ENCODE measurements at places on chromosomes 11 and 22. TPM values are rescaled to one million over a fixed set of nuclear protein-coding genes. Genes with fewer than 3 reads are reported as not detected.

KRTAP5-8 gene
- total RNA-seq: not detected

C11orf16 gene
- total RNA-seq: not detected

ADORA2A gene
- 11.0 TPM for total RNA-seq

MIAT gene
- total RNA-seq: 76.3 TPM

MOV10L1 gene
- total RNA-seq: 1.0 TPM

RFPL3 gene
- total RNA-seq: not detected

ISX gene
- not detected for total RNA-seq

CNTN5 gene
- total RNA-seq: not detected

ARHGAP20 gene
- not detected for total RNA-seq

DNA sequence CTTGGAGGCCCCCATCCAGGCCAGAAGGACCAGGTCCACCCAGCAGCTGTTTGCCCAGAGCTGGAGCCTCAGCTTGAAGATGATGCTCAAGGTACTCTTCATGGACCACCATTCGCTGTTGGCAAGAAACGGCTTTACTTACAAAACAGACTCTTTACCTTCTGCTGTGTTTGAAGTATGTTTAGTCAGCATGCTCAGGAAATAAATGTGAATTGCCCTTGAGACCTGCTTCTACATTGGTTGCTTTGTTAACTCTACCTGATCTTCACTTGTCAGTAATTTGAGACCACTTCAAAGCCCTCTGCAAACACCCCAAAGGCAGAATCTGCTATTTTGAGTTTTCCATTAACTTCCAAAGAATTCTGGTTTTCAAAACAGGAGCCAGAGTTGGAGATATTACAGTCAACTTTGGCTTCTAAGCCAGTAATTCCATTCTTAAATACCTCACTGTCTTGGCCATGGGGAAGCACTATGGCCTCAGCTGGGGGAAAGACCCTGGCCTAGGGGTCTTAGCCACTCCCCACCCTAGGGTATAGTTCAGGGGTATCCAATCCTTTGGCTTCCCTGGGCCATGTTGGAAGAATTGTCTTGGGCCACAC is 2.7 kb downstream of the UQCR10 start:
- H3K36me3 ChIP-seq: peaks cover 17% of the 10 kb centered on the region
- DNase-seq: no peak
- no peak overlapping the region for H3K27ac ChIP-seq
- H3K4me1 ChIP-seq: peaks cover 23% of the 10 kb centered on the region
- H3K4me3 ChIP-seq: no peak overlapping the region

GRCh38 chr22:20777420-20778177 is 3.7 kb downstream of the SERPIND1 start:
- peaks cover 34% of the 10 kb centered on the region for H3K36me3 ChIP-seq
- no peak for DNase-seq
- H3K4me1 ChIP-seq: no peaks in the 10 kb centered on the region
- H3K4me3 ChIP-seq: no peak overlapping the region
- H3K27me3 ChIP-seq: no peaks in the 10 kb centered on the region

- H3K36me3 ChIP-seq: no peaks in the 10 kb centered on the region
- no peak overlapping the region for H3K4me3 ChIP-seq
- H3K27me3 ChIP-seq: no peaks in the 10 kb centered on the region
- no peak for DNase-seq
- H3K4me1 ChIP-seq: no peaks in the 10 kb centered on the region
Measured at GRCh38 chr22:48357196-48357595, 1470.5 kb downstream of the BRD1 start.

GRCh38 chr11:97136067-97136466 is 746.3 kb downstream of the JRKL start:
- H3K27me3 ChIP-seq: no peaks in the 10 kb centered on the region
- DNase-seq: no peak
- H3K36me3 ChIP-seq: no peaks in the 10 kb centered on the region
- no peak overlapping the region for H3K27ac ChIP-seq
- H3K4me3 ChIP-seq: no peak overlapping the region

DNA sequence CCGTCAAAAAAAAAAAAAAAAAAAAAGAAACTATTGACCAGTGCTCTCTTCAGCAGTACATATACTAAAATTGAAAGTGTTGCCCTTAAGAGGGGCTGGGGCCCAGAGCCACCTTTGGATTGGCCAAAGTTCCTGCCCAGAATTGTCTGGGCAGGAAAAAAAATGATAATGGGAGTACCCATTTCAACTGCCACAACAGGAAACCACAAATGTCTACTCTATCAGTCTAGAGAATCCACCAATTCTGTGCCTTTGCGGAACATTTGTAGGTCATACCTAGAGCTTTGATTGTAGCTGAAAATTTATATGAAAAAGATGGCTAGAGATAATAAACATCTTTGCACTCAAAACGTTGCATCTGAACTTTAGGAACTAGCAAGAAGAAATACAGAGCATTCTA is 69.4 kb downstream of the FAM76B start:
- H3K4me3 ChIP-seq: no peak overlapping the region
- DNase-seq: peak; percentile 27
- H3K27me3 ChIP-seq: no peaks in the 10 kb centered on the region
- H3K27ac ChIP-seq: no peak overlapping the region

DNA sequence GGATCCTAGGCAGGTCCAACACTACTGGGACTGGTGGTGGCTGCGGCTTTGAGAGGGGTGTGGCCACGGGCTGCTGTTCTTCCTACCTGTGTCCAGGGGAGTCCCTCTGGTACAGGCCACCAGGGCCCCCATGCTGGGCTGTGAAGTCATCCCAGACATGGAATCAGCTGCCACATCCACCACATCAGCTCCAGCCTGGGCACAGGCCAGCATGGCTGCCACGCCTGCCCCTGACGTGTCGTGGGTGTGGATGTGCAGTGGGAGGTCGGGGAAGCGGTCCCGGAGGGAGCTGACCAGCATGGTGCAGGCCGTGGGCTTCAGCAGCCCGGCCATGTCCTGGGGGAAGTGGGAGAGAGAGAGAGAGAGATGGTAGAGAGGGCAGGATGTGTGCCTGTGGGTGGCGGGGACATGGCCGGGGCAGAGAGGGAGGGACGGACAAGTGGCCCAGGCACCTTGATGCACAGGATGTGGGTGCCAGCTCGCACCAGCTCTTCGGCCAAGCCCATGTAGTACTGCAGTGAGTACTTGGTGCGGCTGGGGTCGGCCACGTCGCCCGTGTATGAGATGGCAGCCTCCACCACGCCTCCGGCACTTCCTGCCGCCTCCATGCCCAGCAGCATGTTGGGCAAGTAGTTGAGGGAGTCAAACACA is 6.2 kb upstream of the LRFN4 start:
- DNase-seq: no peak
- no peak overlapping the region for H3K27ac ChIP-seq
- peaks cover 5% of the 10 kb centered on the region for H3K4me1 ChIP-seq
- H3K4me3 ChIP-seq: no peak overlapping the region

GRCh38 chr11:96188243-96189006 is 154.6 kb downstream of the MAML2 start:
- H3K27ac ChIP-seq: peak overlapping the region; percentile 1
- H3K4me3 ChIP-seq: no peak overlapping the region

GRCh38 chr22:21038405-21038804 is 6.0 kb upstream of the SLC7A4 start:
- no peak overlapping the region for H3K4me3 ChIP-seq
- no peak for DNase-seq
- H3K27ac ChIP-seq: no peak overlapping the region
- no peaks in the 10 kb centered on the region for H3K4me1 ChIP-seq
- H3K36me3 ChIP-seq: no peaks in the 10 kb centered on the region
- no peaks in the 10 kb centered on the region for H3K27me3 ChIP-seq

DNA sequence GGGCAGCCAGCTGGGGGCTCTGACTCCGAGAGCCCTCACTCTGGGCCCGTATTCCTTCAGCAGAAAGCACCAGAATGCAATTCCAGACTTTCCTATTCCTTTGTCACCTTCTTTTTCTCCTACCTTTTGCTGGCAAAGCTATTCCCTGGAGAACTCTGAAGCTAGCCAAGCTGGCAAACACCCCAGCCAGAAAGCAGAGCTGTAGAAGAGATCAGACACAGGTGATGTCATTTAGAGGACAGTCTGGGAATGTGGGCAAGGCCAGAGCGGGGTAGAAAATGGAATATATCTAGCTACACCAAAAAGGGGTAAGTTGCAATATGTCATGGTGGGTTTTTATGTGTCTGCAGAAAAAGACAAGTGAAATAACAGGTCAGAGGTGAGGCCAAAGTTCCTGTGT is 205.1 kb downstream of the NXPE2 start:
- H3K4me1 ChIP-seq: no peaks in the 10 kb centered on the region
- no peak overlapping the region for H3K4me3 ChIP-seq
- no peak overlapping the region for H3K27ac ChIP-seq
- no peaks in the 10 kb centered on the region for H3K27me3 ChIP-seq
- H3K36me3 ChIP-seq: no peaks in the 10 kb centered on the region

- H3K36me3 ChIP-seq: peaks cover 43% of the 10 kb centered on the region
- DNase-seq: no peak
- no peak overlapping the region for H3K4me3 ChIP-seq
Measured at GRCh38 chr22:31578171-31578570, 81.8 kb downstream of the SFI1 start.

- no peak overlapping the region for H3K27ac ChIP-seq
- no peaks in the 10 kb centered on the region for H3K36me3 ChIP-seq
- DNase-seq: no peak
- no peak overlapping the region for H3K4me3 ChIP-seq
- H3K4me1 ChIP-seq: peaks cover 2% of the 10 kb centered on the region
Measured at GRCh38 chr22:35359380-35360065, 21.4 kb upstream of the HMOX1 start.

GRCh38 chr11:90434858-90435257 is 212.0 kb upstream of the CHORDC1 start:
- H3K27ac ChIP-seq: no peak overlapping the region
- no peaks in the 10 kb centered on the region for H3K27me3 ChIP-seq
- no peak overlapping the region for H3K4me3 ChIP-seq
- H3K4me1 ChIP-seq: no peaks in the 10 kb centered on the region

- no peak overlapping the region for H3K4me3 ChIP-seq
- H3K27ac ChIP-seq: no peak overlapping the region
- no peak for DNase-seq
Measured at GRCh38 chr11:123421589-123421988, 8.5 kb upstream of the GRAMD1B start.

GRCh38 chr22:43884600-43885318 is 7.1 kb downstream of the PNPLA5 start:
- peaks cover 13% of the 10 kb centered on the region for H3K4me1 ChIP-seq
- H3K27me3 ChIP-seq: no peaks in the 10 kb centered on the region

DNA sequence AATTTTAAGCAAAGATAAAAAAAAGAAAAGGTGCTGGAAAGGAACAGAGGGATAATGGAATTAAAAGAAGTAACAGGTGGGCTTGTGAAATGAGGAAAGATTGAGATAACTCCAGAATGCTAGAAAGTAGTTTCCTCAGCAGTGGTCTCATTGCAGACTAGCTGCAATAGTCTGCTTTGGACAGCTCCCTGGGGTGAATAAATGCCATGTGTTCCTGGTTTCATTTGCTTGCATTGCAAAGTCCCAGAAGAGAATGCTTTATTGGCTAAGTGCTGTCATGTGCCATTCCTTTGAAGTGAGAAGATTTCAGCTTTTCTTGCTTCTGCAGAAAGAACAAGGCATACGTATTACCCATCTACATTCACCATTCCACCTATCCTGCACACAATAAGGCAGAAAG is 478.8 kb upstream of the RAG2 start:
- no peak for DNase-seq
- H3K27ac ChIP-seq: no peak overlapping the region
- no peaks in the 10 kb centered on the region for H3K27me3 ChIP-seq

DNA sequence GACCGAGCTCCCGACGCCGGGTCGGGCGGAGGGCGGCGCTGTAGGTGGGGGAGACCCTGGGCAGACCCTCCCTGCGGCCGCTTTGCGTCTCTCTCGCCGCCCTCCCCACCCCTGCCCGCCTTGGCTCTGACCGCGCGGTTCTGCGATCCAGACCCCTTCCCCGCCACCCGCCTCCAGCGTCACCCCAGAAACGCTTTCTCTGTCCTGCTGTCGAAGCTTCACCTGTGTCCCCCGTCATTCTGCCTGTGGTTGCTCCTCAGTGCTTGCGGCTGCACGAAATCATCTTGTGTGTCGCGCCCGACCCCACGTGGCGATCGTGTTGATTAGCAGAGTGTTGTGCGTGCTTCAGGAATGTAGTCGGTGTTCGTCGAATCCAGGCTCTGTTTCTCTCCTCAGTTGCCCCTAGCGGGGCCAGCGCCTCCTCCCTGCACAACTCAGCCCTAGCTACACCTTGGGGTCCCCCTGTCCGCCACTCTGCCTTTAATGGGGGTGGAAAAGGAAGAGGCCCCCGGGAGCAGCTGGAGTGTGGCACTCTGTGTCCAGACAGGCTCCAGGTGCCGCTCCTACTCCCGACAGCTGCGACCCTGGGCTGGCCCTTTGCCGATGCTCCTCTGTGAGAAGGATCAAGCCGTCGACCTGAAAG is 851 bp downstream of the PTDSS2 start:
- no peaks in the 10 kb centered on the region for H3K27me3 ChIP-seq
- H3K27ac ChIP-seq: peak overlapping the region; percentile 32
- H3K4me3 ChIP-seq: peak overlapping the region; percentile 31

DNA sequence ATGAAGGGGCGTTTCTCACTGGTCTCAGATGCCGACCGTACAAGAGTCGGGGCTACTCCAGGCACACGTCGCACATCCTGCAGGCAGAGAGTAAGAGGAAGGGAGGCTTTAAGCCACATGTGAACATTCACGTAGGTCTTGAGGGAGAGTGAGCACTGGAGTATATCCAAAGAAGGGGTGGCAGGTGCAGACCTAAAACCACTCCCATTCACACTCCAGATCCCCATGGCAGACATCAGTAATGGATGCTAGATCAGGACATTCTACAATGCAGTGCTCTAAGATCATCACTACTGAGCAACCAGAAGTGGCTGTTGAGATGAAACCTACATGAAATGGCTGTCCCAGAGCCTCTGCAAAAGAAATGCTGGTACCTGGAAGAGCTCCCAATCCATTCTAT is 39.0 kb downstream of the WT1 start:
- no peak overlapping the region for H3K4me3 ChIP-seq
- no peaks in the 10 kb centered on the region for H3K36me3 ChIP-seq
- DNase-seq: no peak
- no peaks in the 10 kb centered on the region for H3K27me3 ChIP-seq
- H3K4me1 ChIP-seq: peaks cover 4% of the 10 kb centered on the region

GRCh38 chr11:64674774-64675173 is 48.2 kb downstream of the NRXN2 start:
- no peaks in the 10 kb centered on the region for H3K27me3 ChIP-seq
- H3K36me3 ChIP-seq: no peaks in the 10 kb centered on the region
- no peak for DNase-seq
- H3K4me1 ChIP-seq: peaks cover 10% of the 10 kb centered on the region
- no peak overlapping the region for H3K27ac ChIP-seq
- H3K4me3 ChIP-seq: no peak overlapping the region
